ENCODE measurements at places on chromosomes 5 and 9. TPM values are rescaled to one million over a fixed set of nuclear protein-coding genes. Genes with fewer than 3 reads are reported as not detected.

DNA sequence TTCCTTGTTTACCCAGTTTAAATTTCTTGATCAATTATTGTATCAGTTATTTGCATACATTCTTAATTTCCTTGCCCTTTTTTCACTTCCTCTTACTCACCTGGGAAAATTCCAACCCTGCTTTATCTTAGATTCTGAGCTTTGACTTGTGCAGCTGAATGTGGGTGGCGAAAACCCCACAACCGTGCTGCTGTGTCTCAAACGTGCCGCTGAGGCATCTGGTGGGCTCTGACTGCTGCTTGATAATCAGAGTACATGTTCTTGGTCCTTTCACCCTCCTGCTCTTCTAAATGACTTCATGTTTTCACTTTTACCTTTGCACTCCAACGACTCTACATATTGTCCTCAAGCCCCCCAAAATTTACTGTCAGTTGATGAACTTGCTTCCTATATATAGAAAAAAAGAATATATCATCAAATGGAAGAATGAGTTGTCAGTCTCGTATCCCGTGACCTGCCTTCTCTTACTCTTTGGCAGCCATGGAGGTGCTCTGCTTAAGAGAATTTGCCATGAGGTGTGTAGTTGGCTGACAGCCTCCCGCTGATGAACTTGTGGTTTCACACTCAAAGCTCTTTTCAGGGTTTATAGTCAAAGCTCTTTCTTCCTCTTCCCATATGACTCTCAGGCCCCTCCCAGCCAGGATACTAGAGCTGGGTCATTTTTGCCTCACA, 14.0 kb upstream of the JAK2 start:
- DNase-seq: no peak

- no peak for DNase-seq
Observed at GRCh38 chr9:88872192-88872946, 118.9 kb upstream of the S1PR3 start.

GRCh38 chr9:123622711-123623241, 266.8 kb downstream of the CRB2 start:
- DNase-seq: no peak

DNA sequence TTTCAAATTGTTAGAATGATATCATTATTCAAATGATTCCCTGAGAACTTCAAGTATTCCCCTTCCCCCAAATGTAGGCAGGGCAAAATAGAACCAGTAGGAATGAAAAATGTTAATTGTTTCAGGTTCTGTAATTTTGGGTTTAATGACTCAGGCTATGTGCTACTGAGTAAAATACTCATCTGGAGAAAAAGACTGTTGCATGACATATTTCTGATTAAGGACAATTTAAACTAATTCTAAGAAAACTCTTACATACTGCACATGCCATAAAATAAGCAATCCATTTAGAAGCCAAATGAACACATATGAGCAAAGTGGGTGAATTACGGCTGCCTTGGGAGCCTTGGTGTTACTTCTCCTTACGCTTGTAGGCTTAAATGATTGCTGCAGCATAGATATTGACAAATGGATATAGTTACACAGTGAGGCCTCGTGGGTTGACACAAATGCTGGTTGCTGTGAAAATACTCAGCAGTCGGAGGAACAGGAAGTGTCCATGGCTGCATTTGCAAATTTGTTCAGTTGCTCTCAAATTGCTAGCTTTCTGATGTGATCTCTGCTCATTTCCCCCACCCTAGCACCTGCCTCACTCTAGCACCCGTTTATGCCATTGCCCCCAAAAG, 174.9 kb upstream of the DMAC1 start:
- no peak for DNase-seq

DNA sequence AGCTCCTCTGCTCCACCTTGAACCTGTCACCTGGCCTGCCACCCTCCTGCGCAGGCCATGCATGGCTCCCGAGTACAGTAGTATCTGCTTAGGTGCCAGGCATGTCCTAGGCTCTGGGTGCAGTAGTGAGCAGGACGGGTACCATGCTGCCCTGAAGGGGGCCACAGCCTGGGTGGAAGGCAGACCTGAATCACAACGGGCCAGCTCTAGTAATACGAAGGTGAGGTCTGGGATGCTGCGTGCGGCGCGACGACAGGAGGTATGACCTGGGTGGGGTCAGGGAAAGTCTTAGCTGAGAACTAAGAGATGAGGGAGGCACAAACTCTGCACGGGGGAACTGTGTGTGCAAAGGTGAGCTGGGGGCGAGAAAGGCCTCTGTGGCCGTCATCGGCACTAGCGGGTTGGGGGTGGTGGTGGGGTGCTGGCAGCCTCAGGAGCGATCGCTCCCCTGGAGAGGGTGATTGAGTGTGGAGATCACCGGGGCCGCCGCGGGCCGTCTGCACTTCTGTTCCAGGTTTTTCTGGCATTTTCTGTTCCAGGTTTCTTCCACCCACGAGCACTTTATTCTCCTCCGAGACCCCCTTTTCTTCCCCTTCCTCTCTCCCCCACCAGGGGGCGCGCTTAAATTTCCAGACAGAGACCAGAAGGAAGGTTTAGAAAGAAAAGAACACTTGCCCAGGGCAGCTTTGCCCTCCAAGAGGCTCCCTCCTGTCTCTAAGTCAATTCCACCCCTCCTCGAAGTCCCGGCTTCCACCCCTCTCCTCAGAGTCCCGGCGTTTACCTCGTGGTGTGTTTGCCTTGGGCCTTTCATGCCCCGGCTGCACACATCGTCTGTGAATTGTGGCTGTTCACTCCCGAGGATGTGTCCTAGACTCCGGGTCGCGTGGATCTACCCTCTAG, 15.1 kb downstream of the PDLIM4 start:
- peak; percentile 66 for DNase-seq

- DNase-seq: no peak
Observed at GRCh38 chr5:65209341-65209740, 272.4 kb downstream of the ADAMTS6 start.

DNA sequence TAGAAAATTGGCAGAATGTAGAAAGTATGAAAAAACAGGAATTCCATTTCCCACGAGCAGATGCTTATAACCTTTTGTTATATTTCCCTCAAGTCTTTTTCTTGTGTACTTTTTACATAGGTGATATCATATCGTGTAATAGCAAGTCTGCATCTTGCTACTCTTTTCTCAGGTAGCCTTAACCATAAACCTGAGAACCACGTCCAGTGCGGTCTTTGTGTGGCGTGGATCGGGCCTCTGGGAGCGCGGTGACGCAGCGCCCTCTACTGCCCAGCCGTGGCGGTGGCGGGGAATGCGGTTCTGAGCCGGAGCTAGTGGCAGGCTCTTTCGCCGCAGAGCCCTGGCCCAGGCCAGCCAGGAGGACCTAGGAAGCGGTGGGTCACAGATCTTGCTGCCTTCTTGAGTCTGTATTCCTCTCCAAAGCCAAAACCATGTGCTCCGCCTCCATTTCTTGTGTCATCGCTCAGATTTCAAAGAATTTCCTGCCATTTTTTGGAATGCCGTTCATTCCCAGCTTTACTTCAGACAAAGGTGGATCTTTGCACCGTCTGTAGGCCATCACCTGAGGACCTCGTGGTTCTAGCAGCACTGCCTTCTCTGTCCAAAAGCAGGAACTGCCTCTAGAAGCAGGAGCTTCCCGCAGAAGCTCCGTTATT, 71.9 kb downstream of the MVB12B start:
- DNase-seq: peak; percentile 82

GRCh38 chr9:10371824-10372223, 241.0 kb downstream of the PTPRD start:
- DNase-seq: no peak

PCDHAC1 gene
- total RNA-seq: 7.7 TPM

HAPLN1 gene
- total RNA-seq: 2.9 TPM

KIF24 gene
- total RNA-seq: 9.1 TPM
